ENCODE measurements at places on chromosomes 13 and 19.

DNA sequence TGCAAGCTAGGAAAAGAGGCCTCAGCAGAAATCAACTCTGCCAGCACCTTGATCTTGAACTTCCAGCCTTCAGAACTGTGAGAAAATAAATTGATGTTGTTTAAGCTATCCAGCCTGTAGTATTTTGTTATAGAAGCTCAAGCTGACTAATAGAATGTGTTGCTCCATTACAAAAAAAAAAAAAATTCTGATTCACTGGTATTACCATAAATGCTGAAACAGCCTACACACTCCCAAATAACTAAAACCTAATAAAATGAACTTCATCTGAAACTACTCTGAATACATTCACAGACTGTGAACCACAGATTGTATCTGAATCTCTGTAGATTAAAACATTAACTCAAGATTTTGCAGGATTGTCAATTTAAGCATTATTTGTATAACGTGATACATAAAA lies 49.5 kb downstream of the RAP2A start:
- no peak for DNase-seq

GRCh38 chr13:34914416-34914815 lies 27.7 kb upstream of the NBEA start:
- no peak for DNase-seq

GRCh38 chr19:48308631-48309586 lies 16.4 kb upstream of the EMP3 start:
- DNase-seq = no peak

- DNase-seq = no peak
Measured at GRCh38 chr19:34426096-34426661, 2.0 kb upstream of the UBA2 start.

GRCh38 chr19:30431591-30431990 lies 59.4 kb downstream of the ZNF536 start:
- no peak for DNase-seq

- no peak for DNase-seq
Measured at GRCh38 chr19:5281588-5281987, 59.0 kb downstream of the PTPRS start.

DNA sequence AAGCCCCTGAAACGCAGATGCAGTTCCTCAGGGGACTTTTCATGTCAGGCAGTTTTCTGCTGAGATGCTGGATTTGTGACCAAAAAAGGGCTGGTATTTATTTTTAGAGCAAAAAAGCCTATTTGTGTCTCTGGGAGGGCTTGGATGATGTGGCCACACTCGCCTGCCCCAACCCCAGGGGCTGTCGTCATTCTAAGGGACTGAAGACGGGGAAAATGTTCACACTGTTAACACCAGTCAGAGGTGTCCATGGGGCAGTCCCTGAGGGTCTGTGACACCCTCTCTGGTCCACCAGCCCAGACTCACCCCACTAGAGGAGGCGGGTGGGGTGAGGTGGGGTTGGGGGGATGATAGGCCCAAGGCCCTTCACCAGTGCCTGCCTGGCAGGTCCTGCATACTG lies 15.9 kb upstream of the EPHX3 start:
- DNase-seq = no peak

DNA sequence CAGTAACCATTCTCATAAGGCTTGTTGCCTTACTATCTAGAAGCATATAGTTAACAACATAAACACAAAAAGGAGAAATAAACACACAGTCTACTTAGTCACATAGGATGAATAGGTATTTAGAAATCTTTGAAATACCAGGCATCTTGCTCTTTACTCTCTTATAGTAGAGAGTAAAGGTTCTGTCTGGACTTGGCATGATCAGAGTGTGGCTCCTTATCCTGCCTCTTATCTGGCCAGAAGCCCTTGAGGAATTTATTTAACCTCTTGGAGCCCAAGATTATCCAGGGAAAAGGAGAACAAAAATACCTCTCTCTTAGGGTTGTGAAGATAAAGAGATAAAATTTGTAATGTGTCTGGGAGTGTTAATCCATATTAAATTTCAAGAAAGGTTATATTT lies 100.2 kb upstream of the MBNL2 start:
- DNase-seq = no peak

DNA sequence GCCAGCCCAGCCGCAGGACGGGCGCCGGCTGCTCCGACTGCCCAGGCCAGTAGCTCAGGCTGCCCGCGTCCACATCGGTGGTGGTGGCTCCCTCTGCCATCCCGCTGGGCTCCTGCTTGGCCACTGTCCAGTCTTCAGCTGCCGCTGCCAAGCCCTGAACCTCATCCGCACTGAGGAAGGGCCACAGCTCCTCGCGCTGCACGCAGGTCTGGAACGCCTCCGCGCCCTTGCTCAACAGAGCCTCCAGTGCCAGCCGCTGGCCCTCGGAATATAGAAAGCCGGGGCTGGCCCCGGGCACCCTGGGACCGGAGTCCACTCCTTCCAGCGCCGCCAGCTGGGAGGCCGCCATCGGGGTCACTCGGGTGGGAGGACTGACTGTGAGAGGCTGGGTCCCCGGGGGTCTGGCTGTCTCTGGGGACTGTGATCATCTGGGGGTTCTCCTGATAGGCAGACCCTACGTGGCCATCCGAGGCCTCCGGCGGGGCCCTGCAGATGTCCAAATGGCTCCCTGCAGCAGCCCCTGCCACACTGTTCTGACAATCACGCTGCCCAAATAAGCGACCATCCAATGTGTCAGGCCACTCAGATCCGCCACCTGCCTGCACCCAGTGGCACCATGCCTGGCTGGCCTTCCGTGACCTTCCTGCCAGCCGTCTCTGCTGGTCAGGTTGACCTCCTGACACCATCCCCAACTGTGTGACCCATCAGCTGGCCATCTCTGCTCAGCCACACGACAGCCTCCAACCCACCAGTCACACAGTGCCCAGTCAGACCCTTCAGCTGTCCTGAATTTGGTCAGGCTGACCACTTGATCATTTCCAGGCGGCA lies 1.6 kb downstream of the FAM83E start:
- no peak for DNase-seq

- no peak for DNase-seq
Measured at GRCh38 chr13:74273581-74273980, 139.4 kb upstream of the KLF12 start.

DNA sequence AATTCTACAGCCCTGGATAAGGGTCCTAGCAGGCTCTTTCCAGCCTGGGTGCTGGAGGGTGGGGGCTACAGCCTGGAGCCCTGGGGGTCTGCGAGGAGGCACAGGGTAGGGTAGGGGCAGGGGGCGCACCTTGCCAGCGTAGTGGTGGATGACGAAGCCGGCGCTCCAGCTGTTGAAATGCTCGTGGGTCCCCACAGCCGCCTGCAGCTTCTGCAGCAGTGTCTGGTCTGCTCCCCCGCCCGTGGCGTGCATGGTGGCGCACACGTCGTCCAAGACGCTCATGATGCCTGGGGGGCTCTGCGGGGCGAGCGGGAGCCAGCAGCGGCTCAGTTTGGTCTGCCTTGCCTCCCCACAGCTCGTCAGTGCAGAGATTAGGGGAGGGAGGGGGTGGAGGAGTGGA lies 30.2 kb upstream of the ZNF414 start:
- no peak for DNase-seq

DNA sequence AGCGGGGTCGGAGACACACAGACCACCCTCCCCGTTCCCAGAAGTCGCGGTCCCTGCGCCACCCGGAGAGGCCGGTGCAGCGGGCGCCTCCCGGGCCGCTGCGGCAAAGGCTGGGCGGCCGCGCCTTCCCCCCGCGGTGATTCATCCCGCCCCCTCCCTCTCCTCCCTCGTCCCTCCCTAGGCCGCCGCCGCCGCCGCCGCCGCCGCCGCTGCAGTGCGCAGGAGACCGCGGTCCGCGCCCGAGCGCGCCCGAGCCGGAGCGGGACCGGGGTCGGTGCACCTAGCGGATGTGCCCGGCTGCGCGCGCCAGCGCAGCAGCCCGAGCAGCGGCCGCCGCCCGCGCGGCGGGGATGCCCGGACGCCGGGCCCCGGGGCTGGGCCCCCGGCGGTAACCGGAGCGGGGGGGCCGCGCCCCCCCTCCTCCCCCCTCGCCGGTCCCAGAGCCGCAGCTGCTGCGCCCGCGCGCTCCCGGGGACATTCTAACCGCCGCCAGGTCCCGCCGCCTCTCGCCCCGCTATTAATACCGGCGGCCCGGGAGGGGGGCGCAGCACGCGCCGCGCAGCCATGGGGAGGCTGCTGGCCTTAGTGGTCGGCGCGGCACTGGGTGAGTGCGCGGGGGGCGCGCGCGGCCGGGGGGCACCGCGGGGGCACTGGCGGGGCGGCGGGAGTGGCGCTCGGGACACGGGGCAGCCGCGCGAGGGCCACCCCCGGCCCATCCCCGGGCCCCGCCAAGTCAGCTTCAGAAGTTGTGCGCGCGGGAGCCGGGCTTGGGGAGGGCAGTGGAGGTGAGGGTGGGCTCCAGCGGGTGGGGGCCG lies at the start of gene SCN1B:
TSS of gene SCN1B (plus strand) at position 214 of the 815 bp plus-strand sequence. CDS start at position 565, 351 bp downstream.
- DNase-seq = peak; percentile 67

DNA sequence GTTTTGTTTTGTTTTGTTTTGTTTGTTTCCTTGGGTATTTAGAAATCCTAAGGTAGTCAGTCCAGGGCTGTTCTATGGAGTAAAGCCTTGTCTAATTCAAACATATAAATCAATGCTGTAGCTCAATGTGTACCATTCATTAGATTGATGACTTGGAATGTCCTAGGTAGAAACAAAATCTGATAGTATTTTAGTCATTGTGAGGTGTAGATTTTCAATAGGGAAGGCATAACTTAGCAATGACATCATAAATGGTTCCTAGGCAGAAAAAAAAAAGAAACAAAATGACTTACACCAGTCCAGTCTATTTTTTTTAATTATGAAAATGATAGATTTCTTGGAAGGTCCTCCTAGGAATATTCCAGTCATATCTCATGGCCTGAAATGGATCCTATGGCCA lies 189.9 kb downstream of the SPRY2 start:
- DNase-seq = no peak

DNA sequence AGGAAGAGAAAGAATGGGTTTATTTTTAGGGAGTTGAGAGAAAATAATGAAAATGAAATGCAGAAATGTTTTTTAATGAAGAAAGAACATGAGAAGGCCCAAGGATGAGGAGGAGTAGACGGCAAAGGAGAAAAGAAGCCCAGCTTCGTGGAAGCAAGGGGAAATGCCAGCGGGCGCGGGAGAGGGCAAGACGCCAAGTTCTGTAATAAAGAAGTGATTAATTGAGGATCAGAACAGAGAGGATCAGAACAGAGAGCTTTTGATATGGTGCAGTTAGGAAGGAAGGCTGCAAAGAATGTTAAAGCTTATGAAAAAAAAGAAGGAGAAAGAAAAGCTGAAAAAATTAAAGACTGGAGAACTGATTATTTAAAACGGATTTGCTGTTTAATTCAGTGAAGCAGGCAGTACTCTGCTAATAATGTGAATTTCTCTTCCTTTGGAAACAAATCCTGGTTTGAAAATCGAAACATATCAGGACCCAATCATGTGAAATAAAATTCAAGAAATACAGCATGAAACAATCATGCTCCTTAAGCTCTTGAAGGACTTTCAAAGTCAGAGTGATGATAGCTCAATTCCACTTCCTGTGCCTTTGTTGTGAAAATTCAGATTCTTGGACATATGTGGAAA lies 99.3 kb upstream of the SOX1 start:
- no peak for DNase-seq

DNA sequence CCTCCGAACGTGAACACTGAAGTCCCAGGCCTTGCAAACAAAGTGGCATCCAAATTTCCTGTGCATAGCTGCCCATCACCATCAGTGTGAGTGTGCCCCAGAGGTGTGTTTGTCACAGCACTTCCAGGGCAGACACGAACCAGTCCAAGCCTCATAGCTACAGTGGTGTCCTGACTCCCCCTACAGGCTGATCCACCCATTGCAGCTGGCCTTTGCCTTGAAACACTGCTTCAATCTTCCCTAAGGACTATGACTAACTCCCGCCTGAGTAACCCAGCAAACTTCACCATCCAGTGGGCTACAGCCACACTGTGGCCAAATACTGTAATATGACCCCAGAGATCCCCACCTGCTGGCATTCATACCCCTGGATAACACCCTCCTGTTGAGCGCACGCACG lies 3.9 kb downstream of the ZNF266 start:
- DNase-seq = peak; percentile 39

GRCh38 chr13:98559169-98559568 lies 17.7 kb downstream of the STK24 start:
- no peak for DNase-seq

Data from T-helper 2 cell (primary cell).